ENCODE measurements at places on chromosomes 7 and 10.

DNA sequence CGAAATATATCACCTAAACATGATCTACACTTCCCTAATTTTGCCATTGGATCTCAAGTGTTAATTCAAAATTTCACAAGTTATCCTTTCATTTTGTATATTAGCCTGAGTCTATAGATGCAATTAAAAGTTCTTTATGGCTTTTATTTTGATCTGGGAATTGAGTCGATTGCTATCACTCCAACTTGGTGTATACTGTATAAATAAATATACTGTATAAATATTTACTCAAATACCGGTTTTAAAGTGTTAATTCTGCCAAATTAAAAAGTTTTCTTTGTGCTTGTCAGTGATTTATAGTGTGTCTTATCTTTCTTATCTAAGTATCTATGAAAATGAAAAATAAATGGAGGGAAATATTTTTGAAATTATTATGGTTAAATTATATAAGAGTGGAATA lies 683.7 kb upstream of the LRRN3 start:
- DNase-seq = no peak

DNA sequence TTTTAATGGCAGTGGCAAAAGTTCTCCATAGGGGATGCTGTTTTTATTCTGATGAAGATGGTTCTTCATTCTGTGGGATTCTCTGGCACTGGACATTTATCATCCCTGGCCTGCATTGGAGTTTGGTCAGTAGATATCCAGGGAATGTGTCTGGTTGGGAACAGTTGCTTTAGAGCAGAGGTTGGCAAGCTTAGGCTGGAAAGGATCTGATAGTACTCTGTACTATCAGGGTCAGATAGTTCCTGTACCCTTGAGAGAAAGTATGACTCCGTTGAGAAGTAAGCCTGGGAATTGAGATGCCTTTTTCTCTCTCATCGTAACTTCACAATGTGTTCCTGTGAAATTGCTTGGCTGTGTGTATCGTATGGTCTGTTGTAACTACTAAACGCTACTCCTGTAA lies 244.1 kb downstream of the POLR1F start:
- DNase-seq = no peak

DNA sequence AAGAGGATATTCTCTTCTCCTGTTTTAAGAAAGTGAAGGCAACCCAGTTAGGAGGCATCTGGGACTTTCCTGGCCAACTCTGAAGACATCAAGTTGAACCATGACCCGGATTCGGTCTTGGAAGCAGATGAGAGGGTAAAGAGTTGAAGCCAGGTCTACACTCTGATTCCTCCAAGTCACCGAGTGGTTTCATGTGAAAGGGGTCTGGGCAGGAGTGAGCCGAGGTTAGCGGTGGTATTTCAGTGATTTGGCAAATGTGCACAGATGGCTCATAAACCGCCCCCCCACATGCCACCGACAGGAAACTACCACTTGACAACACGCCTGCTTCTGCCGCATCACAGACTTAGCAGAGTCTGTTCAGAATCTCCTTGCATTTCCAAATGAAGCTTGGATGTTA lies 11.4 kb upstream of the REPIN1 start:
- no peak for DNase-seq

GRCh38 chr7:139328375-139328774 lies 12.8 kb upstream of the FMC1 start:
- peak; percentile 83 for DNase-seq

DNA sequence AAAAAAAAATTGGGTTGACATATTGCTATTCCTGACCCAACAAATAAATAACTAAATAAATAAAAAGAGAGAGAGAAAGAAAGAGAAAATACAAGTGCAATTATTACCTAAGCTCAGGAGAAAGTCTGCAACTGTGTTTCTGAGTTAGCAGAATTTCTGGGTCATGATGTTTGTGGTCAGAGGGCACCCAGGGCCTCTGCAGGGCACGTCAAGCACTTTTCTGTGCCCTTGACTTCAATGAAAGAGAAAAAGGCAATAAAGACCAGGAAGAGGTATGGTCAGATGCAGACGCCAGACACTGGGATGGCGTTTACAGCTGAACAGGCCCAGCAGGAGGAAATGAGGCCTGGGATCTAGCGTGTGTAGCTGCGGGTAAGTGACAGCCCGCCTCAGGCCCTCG lies 160.9 kb upstream of the GDF10 start:
- DNase-seq = no peak

DNA sequence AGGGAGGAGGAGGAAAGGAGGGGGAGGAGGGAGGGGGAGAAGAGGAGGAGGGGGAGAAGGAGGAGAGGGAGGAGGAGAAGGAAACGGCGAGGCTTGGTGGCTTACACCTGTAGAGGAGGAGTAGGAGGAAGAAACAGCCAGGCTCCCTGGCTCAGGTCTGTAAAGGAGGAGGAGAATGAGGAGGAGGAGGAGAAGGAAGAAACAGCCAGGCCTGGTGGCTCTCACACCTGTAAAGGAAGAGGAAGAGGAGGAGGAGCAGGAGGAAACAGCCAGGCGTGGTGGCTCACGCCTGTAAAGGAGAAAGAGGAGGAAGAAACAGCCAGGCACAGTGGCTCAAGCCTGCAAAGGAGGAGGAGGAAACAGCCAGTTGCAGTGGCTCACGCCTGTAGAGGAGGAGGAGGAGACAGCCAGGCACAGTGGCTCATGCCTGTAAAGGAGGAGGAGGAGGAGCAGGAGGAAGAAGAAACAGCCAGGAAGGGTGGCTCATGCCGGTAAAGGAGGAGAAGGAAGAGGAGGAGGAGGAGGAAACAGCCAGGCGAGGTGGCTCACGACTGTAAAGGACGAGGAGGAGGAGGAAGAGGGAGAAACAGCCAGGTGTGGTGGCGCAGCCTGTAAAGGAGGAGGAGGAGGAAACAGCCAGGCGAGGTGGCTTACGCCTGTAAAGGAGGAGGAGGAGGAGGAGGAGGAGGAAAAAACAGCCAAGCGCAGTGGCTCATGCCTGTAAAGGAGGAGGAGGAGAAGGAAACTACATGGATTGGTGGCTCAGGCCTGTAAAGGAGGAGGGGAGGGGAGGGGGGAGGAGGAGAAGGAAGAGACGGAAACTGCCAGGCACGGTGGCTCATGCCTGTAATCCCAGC lies 14.9 kb upstream of the CRCP start:
- DNase-seq = peak; percentile 43

- DNase-seq = no peak
Observed at GRCh38 chr7:132243463-132243862, 332.8 kb downstream of the PLXNA4 start.

- no peak for DNase-seq
Observed at GRCh38 chr7:34622771-34623250, 35.2 kb upstream of the NPSR1 start.

GRCh38 chr7:158246272-158246959 lies 341.2 kb downstream of the PTPRN2 start:
- no peak for DNase-seq

- DNase-seq = no peak
Observed at GRCh38 chr7:27590416-27590815, 72.3 kb downstream of the HIBADH start.

Data from AG20443 (cell line).